ENCODE measurements at places on chromosomes 5 and 9. TPM values are rescaled to one million over a fixed set of nuclear protein-coding genes. Genes with fewer than 3 reads are reported as not detected.

The PLPP1 gene
- total RNA-seq = 7.5 TPM

The CCDC69 gene
- 3.0 TPM for total RNA-seq

The NUTM2G gene
- not detected for total RNA-seq

The INSL4 gene
- total RNA-seq = not detected

The DOCK2 gene
- total RNA-seq = 0.42 TPM
